NCI-H146 (cell line): ENCODE measurements at places on chromosomes 1 and 21.

DNA sequence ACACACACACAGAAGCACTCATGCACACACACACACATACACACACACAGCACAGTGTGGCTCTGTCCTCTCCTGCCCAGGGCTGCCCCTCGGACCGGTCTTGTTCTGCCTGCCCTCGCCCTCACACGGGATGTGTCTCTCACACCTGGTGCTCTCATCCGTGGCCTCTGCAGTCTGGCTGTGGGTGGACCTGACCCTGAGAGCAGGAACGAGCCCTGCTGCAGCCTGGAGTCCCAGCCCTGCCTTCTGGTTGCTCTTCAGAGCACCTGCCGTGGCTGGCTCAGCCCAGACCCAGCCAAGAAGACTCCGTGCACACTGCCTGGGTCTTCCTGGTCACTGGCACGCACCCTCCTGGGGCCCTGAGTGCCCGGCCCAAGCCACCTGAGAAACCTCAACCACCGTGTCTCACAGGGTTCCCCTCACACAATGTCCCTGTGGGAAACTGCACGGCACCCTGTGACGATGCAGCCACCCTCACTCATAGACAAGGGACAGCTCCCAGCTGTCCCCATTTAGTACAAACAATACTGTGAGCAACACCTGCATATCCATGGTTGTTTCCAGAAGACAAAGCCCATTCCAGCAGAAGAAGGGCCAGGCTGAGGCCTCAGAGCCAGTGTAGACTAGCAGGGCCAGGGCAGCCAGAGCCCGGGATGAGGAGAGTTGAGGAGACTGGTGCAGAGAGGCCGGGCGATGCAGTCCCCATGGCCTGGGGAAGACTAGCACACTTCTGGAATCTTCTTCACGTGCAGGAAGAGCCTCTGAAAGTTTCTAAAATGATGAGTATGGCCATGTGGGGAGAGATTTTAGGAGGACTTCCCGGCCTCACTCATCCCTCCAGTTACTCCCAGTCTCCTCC, 234.0 kb downstream of the NPHP4 start:
- peak; percentile 43 for DNase-seq

DNA sequence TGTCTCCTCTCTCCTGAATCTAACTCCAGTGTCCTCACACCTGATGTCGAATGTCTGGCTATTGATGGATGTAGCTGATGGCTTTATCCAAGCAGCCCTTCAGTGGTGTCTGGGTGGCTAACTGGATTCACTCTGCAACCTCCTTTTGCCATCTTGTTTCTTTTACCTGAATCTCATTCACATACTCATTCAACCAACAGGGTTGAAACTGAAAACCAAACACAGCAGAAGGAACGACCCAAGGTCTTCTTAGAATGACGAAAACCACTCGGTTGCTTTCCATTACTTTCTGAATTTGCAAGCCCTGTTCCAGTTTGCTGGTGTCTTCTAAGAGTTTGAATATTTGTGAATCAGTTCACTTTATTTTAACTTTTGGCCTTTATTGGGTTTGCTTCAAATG, 424.3 kb upstream of the CXADR start:
- no peak for DNase-seq

- no peak for DNase-seq
Measured at GRCh38 chr1:51120629-51121028, 18.6 kb downstream of the C1orf185 start.

- DNase-seq: no peak
Measured at GRCh38 chr1:100479620-100480338, 58.2 kb upstream of the GPR88 start.

GRCh38 chr1:56820755-56821461, 1.7 kb upstream of the FYB2 start:
- peak; percentile 52 for DNase-seq
